ENCODE measurements at places on chromosomes 3 and 15. TPM values are rescaled to one million over a fixed set of nuclear protein-coding genes. Genes with fewer than 3 reads are reported as not detected.

- no peak for DNase-seq
These were observed 89.5 kb upstream of the ZBED2 start for GRCh38 chr3:111684640-111685039.

The LRRIQ4 gene
- not detected for total RNA-seq

DNA sequence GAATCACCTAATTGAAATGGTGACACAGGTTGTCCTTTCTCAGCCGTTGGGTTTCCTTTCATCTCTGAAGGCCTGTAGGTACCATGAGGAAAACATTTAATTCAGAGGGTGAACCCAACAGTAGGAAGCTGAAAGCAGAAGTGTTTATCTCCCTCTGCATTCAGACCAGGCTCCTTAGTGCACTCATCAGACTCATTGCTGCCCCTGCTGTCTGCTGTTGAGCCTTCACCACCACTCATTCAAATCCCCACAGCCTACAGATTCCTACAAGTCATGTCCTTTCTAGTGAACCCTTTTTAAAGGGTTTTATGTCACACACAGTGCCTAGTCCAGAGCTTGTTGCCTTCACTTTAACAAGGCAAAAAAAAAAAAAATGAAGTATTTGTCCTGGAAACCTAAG is 13.4 kb downstream of the WDR48 start:
- peak; percentile 19 for DNase-seq

The PCLAF gene
- 185 TPM for total RNA-seq

The FEZF2 gene
- not detected for total RNA-seq

The PP2D1 gene
- not detected for total RNA-seq

The OR5K2 gene
- total RNA-seq = not detected

GRCh38 chr3:187807086-187807862 is 62.0 kb upstream of the BCL6 start:
- peak; percentile 70 for DNase-seq

- DNase-seq = no peak
These were observed 8.5 kb upstream of the CHD2 start for GRCh38 chr15:92891533-92892200.

The RGMA gene
- not detected for total RNA-seq

DNA sequence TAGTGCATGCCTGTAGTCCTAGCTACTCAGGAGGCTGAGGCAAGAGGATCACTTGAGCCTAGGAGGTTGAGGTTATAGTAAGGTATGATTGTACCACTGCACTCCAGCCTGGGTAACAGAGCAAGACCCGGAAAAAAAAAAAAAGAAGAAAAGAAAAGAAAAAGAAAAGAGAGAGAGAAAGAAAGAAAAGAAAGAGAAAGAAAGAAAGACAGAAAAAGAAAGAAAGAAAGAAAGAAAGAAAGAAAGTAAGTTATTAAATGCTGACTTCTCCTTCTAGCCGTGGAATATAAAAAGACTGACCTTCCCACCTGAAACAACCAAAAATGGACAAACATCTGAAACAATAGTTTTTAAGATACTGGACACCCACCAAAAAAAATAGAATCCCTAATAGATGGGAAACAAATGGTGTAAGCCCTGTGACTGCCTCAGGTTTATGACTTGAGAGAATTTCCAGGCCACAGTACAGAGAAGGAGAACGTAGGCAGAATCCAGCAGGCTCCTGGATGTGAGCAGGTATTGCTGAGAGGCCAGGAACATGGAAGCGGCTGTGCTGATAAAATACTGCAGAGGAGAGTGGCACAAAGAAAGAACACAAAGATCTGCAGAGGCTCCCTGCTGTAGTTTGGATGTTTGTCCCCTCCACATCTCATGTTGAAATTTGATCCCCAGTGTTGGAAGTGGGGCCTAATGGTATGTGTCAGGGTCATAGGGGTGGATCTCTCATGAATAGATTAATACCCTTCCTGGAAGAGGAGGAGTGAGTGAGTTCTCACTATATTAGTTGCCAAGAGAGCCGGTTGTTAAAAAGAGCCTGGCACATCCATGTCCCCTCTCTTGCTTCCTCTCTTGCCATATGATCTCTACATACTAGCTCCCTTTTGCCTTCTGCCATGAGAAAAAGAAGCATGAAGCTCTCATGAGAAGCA is 41.8 kb upstream of the PRSS50 start:
- no peak for DNase-seq

The ANKRD63 gene
- total RNA-seq = not detected

The GOLGA6A gene
- not detected for total RNA-seq

- DNase-seq = no peak
These were observed 85.3 kb upstream of the ADAMTS9 start for GRCh38 chr3:64773137-64773536.

DNA sequence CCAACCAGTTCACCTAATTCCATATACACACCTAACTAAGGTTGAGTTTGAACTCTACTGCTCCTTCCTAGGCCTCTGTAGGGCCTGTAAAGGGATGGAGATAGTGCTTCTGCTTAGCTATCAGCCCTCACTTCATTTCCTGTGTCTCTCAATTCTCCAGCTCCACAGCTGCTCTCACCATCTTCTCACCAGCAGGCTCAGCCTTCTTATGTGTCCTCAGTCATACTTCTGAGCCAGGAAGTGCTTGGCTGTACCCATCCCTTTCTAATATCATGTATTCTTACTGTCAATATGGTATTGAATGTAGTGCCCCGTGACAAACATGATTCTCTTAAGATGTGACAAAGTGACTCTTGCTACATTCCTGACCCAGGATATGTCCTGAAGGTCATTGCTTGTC is 116.9 kb downstream of the SLC9A9 start:
- DNase-seq = no peak

DNA sequence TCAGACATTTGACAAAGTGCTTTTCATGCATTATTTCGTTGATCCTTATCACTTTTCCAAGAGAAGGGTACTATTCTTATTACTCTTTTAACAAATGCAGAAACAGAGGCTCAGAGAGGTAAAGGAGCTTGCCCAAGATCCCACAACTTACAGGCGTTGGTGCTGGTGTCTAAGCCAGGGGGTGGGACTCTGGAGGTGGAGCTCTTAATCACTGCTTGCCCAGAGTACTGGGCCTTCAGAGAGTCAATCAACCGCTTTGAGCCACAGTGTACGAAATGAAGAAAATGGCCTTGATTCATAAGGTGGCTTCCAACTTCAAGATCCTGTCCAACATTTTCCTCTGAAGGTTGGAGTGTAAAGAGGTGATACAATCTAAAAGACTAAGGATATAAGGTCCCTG is 211.5 kb downstream of the NECTIN3 start:
- DNase-seq = peak; percentile 10

The TUSC7 gene
- total RNA-seq = not detected

The ATP2B2 gene
- total RNA-seq = 0.72 TPM

GRCh38 chr15:79028411-79028964 is 62.1 kb downstream of the RASGRF1 start:
- DNase-seq = peak; percentile 47

GRCh38 chr15:58473724-58474123 is 41.9 kb downstream of the LIPC start:
- DNase-seq = peak; percentile 78

GRCh38 chr15:57326196-57326595 is 50.1 kb upstream of the CGNL1 start:
- DNase-seq = no peak

DNA sequence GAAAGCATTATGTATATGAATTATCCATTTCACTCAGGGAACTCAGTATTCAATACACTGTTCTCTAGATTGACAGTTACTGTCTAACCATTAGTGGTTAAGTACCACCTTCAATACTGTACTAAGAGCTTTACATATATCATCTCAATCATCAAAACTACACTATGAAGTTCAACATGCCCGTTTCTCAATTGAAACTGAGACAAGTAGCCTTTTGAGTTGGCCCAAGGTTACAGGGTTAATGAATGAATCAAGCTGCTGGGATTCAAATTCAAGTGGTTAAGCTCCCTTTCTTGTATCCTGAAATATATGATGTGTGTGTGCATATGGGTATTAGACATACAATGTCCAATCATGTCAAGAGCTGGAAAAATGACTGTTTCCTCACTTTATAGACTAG is 5.8 kb downstream of the TASOR start:
- DNase-seq = no peak

GRCh38 chr15:68061171-68061570 is 7.1 kb downstream of the PIAS1 start:
- no peak for DNase-seq

DNA sequence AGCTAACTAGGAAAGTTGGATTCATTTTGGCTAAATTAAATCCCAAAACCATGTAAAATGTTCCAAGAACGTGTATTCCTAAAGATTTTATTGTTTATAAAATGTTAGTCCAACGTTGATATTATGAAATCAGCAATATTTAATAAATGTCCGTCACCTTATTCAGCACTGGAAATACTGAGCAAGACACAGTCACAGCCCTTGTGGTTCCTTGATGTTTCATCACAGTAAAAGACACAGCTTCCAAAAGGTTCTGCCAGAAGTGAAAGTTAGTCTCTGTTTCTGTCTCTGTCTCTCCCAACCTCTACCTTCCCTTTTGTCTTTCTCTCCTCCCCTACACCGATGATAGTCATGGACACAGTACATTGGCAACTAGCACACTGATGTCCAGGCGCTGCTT is 82.2 kb upstream of the BOC start:
- DNase-seq = no peak

The XCR1 gene
- total RNA-seq = not detected

The SYNPR gene
- total RNA-seq = not detected

DNA sequence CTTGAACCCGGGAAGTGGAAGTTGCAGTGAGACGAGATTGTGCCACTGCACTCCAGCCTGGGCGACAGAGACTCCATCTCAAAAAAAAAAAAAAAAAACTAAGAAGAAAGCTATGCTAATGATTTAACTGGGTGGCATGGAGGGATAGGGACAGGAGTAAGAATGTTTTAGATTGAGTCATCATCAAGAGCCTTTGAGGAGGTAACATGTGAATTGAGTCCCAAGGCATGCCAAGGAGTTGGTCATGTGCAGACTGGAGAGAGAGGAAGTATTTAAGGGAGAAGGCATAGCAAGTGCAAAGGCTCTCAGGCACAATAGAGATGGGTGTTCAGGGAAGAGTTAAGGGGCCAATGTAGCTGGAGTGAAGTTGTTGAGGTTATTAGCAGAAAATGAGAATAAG is 9.1 kb downstream of the BNC1 start:
- DNase-seq = peak; percentile 76

DNA sequence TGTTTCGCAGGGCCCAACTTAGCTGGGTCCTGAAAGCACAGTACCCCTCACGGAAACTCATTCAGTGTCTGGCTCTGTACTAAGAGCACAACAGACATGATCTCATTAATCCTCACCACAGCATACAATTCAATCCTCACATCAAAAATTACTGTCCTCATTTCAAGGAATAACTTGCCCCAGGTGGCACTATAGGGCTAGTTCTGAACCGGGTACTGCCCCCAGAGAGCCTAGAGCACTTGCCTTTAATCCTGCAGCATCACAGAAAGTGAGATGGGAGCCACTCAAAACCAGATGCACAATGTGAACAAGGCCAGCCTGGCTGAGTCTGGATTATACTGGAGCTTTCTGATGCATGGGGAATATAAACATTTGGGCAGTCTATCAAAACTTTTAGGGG is 122.6 kb downstream of the OSBPL10 start:
- no peak for DNase-seq

- no peak for DNase-seq
These were observed 14.5 kb upstream of the ARHGAP31 start for GRCh38 chr3:119279584-119280243.

GRCh38 chr3:187125319-187126031 is 13.8 kb downstream of the RPL39L start:
- no peak for DNase-seq

- DNase-seq = no peak
These were observed 36.6 kb downstream of the HERC1 start for GRCh38 chr15:63797116-63797515.

GRCh38 chr15:62299541-62299940 is 134.5 kb upstream of the C2CD4B start:
- no peak for DNase-seq

- peak; percentile 23 for DNase-seq
These were observed 99.9 kb upstream of the MLF1 start for GRCh38 chr3:158470944-158471638.

The P2RY1 gene
- total RNA-seq = 0.48 TPM

- DNase-seq = no peak
These were observed 5.6 kb downstream of the CHRNA3 start for GRCh38 chr15:78615151-78615589.

The DAZL gene
- total RNA-seq = not detected
